HEK293T (cell line): ENCODE measurements at places on chromosomes 6 and 20.

GRCh38 chr20:59125332-59125731 lies 38.3 kb upstream of the ZNF831 start:
- no peak for DNase-seq

- no peak for DNase-seq
These were observed 94.7 kb downstream of the CLIC5 start for GRCh38 chr6:45920819-45921511.

GRCh38 chr6:52389626-52390360 lies 27.8 kb downstream of the PAQR8 start:
- DNase-seq, result no peak

DNA sequence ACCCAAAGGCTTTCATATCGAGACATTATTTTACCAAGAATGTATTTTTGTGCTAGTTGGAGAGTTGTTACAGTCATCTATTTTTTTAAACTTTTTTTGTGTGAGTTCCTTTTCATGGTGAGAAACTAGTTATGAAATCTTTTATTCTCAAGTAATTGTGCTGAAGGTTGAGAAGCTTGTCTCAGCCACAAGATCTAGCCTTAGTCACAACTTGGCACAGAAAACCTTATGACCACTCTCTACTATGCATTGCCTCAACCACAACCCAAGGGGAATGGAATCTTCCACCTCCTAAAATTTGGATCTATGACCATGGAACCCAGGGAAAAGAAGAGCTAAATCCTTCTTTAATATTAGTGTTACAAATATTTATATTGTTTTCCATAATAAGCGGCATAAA lies 58.5 kb downstream of the HS3ST5 start:
- no peak for DNase-seq

DNA sequence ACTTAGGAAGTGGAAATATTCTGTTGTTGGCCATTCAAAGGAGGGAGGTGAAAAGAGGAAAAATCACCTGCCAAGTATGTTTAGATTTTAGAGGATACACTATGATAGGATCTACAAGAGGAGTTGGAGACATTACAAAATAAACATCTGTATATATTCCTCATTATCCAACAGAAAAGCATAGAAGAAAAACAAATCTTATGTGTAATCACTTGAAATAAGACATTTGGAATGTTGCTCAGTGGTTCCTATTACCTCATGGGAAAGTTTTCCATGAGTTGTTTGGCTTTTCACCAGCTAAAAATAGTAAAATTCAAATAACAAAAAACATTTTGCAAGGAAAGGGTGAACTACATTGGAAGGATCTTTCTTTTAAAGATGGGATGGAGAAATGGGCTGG lies 76.7 kb upstream of the CARMIL1 start:
- DNase-seq, result no peak

- no peak for DNase-seq
These were observed 8.8 kb downstream of the CARMIL1 start for GRCh38 chr6:25287941-25288340.

GRCh38 chr20:8244637-8245036 lies 112.6 kb downstream of the PLCB1 start:
- no peak for DNase-seq

- DNase-seq, result no peak
These were observed 214.8 kb upstream of the GRIK2 start for GRCh38 chr6:101178748-101179147.

DNA sequence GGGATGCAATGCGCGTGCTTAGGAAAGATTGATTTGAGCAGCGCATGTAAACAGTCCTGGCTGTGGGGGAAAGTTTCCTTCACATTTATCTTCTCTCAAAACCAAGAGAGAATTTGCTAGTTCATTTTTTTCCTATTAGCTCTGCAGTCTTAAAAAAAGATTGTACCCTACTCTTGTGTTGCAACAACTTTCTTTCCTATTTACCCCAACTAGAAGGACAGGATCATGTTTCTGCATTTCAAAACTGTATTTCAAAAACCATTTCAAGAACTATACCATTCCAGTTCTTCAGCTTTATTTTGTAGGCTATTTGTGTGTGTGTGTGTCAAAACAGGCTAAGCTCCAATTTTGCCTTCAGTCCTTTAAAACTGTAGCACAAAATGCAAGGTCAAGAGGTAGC lies 473.1 kb downstream of the KIF16B start:
- DNase-seq, result no peak

DNA sequence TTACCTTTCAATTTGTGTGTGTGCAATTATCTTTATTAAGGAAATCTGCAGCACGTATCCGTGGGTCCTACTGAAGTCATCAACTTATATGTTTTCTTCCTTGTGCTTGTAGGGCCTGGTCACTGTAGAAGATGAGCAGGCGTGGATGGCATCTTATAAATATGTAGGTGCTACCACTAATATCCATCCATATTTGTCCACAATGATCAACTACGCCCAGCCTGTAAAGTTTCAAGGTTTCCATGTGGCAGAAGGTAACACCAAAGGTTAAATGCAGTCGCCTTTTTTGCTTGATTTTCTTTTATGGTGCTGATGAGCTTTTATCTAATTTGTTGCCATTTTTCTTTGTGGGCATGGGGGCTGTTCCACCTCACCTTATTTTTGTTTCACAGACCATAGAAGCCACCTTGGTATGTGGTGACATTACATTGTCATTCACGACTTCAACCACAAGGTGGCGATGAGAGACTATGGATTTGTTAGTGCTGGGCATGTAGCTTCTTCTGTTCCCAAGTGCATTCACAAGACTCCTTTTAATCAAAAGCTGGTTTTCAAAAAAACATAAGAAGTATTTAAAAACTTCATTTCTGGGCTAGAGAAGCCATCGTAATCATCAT lies 106.5 kb upstream of the LAMP5 start:
- DNase-seq, result peak; percentile 59

GRCh38 chr20:57751411-57751810 lies 41.6 kb upstream of the PMEPA1 start:
- DNase-seq, result no peak

- DNase-seq, result no peak
These were observed 11.6 kb downstream of the CAGE1 start for GRCh38 chr6:7377961-7378360.

GRCh38 chr20:21399005-21399475 lies 1.7 kb upstream of the NKX2-4 start:
- DNase-seq, result no peak

DNA sequence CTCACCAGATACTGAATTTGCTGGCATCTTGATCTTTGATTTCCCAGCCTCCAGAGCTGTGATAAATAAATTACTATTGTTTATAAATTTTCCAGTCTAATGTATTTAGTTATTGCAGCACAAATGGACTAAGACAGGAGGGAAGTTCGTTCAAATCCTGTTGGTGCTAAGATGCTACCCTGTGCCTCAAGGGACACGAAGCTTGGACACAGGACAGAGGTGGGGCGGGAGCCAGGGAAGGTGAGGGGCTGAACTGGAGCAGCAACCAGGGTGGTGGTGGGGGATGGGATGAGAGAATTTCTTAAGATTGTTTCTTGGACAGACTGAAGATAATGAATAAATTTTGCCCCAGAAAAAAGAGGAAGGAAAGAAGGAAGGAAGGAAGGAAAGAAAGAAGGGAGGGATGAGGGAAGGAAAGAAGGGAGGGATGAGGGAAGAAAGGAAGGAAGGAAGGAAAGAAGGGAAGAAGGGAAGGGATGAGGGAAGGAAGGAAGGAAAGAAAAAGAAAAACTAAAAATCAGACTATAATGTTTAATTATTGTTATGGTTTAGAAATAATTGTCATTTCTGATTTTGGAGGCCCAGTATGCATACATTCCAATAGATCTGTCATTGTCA lies 127.2 kb downstream of the CDC5L start:
- no peak for DNase-seq

DNA sequence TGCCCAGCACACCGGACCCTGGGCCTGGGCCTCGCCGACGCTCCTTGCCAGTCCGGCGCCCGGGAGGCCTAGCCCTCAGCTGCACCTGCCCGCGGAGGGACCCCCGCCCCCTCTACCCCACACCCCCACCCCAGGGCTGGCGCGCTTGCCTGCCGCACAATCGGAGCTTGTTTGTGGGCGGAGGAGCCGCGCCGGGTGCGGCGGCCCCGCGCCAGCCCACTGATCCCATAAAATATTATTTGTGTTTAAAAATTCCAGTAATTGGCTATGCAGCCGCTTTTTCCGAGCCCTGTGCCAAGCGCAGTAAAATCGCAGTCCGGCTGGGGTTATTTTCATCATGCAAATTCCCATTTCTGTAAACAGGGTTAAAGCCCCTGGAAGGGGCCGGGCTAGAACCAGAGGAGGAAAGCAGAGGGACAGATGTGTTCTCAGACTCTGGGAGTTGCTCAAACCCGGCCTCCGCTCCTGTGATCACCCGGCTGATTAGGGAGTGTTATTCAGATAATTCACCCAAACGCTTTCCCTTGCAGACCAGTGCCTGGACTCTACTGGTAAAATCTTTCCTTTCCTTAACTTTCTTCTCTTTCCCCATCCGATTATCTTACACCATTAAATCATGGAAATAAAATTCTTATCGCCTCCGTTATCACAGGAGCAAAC lies 93.1 kb downstream of the NCR2 start:
- no peak for DNase-seq

DNA sequence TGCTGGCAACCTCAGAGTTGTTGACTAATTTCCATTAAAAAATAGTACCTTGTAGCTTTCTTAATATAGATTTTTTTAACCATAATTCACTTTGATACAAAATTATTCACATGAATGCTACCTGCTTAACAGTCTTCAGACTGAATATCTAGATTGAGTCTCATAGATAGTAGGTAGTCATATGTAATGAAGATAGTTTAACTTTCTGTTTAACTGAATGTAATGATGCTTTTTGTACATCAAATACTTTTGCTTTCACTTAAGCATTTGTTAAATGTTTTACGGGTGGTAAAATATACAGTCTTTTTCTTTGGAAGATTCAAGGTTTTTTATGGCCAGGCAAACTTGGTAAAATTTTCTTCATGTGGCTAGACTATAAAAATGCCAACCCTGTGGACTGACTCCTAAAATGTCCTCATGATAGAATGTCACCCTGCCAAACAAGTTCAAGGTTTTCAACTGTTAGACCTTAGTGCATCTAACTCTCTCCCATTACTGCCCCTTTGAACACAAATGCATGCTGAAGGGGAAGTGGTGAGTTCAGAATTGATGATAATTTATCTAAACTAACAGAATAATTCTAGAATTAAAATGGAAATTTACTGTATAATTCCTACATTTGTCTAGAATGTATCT lies 16.4 kb downstream of the TBPL1 start:
- no peak for DNase-seq
